NCI-H2029 treated with DMSO at 0.1 percent for 48 hours (cell line): ENCODE measurements at places on chromosomes 2 and 18.
A peak's percentile ranks its signal among the peaks of the same experiment; 100 is the strongest.

DNA sequence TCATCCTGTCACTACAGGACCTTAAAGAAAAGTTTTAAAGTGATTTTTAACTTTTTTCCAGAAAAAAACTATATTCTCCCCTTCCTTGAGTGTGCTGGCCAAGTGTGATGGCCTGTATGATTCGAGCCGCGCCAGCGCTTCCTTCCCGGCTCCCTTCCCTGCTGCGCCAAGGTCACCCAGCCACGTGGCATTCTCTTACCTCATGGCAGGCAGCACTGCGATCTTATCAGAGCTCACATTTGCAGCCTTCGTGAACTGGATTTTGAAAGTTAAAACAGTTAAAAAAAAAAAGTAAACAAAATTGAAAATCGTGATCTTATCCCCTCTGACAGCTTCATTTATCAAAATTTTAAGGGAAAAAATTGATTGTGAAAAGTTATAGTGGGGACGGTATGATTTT, 279.8 kb downstream of the PTGR3 start:
- no peak for DNase-seq

DNA sequence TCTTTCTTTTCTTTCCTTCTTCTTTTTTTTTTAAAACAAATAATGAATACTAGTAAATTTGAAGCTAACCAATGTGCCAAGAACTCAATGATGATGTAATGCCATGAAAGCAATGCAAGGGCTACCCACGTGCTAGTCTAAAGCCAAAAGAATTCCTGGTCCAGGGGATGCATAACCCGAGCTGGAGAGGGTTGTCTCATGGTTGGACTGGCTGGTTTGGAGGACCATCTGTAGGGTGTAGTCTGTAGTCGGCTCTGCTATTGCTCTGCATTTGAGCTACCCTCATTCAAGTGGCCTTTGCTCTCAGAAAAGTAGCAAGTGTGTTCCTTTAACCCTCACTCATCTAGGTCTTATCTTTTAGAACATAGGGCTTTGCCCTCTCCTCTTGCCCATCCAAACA, 469.6 kb upstream of the CELF4 start:
- no peak for DNase-seq

- no peak for DNase-seq
Measured at GRCh38 chr18:9304388-9305070, 30.0 kb upstream of the TWSG1 start.

DNA sequence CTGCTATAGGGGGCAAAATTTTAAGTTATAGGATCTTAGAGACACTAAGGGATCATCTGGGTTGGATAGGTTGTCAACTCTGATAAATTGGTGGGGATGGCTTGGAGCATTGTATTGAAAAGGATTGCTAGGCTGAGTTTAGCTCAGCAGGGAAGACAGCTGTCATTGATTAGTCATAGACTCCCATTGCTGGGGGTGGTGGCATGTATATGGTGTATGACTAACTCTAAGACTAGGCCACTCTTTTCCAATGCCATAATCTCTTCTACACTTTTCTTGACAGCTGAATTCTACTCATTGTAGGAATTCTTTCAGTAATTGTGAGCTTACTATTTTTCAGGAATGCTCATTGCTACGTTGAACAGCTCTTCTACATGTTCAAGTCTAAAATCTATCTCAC, 81.3 kb upstream of the PELI1 start:
- no peak for DNase-seq

DNA sequence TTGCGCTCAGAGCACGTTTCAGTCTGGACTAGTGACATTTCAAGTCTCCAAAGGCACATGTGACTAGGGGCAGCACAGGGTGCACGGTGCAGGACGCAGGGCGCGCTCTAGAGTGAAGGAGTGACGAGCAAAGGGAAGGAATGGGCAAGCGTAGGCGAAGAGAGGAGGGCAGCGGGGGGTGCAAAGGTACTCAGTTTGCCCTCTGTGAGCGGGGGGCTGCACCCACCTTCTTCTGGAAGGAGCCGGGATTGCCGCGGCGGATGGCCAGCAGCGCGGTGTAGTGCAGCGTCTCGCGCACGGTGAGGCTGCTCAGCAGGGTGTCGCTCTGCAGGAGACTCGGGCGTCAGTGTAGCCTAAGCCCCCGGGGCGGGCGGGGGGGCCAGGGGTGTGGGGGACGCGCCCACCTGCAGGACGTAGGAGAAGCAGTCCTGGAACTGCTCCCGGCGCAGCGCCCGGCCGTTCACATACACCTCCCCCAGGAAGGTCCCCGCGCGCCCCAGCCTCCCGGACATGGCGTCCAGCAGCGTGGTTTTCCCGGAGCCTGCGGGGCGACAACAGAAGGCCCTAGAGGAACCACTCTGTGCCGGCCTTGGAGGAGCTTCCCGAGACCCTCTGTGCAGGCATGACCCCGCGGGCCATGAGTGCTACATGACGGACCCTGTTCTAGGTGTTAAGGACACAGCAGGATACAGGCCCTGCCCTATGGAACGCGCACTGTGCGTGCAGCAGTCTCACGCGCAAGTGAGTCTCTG, 6.9 kb downstream of the ABCG5 start:
- DNase-seq, result no peak

DNA sequence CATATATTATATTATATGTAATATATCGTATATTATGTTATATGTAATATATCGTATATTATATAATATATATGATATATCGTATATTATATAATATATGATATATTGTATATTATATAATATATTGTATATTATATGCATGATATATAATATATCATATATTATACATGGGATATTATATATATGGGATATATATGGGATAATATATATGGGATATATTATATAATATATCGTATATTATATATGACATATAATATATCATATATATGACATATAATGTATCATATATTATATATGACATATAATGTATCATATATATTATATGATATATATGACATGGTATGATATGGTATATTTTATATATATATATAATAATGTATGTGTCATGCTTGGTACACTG, 100.7 kb upstream of the STPG4 start:
- DNase-seq, result no peak

DNA sequence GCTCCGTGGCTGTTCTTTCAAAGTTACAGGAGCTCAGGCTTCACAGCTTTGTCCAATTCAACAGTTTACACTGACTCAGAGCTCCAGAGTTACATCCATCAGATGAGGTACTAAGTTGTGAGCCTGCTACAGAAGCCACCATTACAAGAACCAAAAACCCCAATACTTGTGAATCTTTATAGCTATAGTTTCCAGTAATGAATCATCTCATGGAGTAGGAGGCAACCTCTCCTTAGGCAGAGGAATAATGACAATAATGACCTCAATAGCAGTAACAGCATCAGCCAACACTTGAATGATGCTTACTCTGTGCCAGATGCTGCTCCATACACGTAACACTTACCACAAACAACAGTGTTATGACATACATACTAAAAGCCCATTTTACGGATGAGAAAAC, 3.6 kb downstream of the ZC3H8 start:
- no peak for DNase-seq

GRCh38 chr2:148124271-148124670, 103.4 kb downstream of the MBD5 start:
- no peak for DNase-seq

DNA sequence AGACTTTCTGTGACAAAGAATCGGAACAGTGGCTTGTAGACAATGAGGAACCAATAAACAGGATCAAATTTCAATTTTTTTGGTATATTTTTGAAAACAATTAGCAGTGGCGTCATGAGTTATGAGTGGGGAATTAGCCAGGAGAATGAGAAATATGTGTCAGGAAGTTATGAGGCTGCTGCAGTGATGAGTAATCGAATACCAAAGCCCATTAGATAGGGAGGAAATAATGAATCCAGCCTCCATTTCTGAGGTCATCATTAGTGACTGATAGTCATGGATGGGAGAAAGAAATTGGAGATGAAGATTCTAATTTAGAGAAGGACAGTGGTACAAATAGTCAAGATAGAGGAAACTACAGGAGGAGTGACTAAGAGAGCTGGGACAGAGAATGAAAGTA, 673.1 kb upstream of the VRK2 start:
- no peak for DNase-seq

GRCh38 chr2:214839464-214839863, 30.0 kb upstream of the BARD1 start:
- no peak for DNase-seq

GRCh38 chr2:47737-48136, 1.4 kb upstream of the FAM110C start:
- no peak for DNase-seq

DNA sequence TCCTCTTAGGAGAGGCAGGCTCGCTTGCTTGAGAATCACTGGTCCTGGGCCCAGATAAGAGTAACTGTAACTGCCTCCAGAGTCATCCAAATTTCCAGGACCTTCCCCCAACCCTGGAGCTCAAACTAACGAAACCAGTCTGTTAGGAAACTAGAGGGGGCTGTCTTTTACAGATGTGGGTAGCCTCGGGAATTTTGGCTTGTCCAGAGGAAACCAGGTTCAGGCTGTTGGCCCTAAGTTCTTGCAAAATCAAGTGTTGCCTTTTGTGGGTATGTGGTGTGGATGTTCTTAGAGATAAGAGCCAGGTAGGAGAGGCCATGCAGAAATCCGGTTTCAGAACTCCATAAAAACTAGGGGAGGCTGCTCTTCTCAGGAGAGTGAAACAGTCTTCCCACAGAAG, 125.0 kb upstream of the DLX2 start:
- no peak for DNase-seq

- DNase-seq, result no peak
Measured at GRCh38 chr18:51188024-51188701, 9.3 kb downstream of the MEX3C start.

DNA sequence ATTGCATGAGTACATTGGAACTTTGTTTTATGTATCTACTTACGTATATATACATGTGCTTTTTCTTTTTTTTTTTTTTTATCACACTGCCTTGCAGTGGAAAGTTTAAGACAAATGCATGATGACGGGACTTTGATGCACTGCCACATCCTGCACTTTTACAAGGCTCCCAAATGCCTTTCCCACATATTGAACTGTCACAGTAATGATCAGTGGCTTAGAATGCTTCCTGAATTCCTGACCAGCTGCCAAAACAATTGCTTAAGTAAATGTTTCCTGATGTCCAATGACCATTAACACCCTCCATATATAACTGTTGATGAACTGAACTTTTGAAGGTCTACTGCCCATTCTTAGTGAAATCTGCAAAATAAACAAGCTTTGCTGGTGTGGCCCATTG, 60.2 kb downstream of the LYPD6B start:
- DNase-seq, result no peak

- DNase-seq, result no peak
Measured at GRCh38 chr2:43326101-43326825, 99.9 kb upstream of the ZFP36L2 start.

DNA sequence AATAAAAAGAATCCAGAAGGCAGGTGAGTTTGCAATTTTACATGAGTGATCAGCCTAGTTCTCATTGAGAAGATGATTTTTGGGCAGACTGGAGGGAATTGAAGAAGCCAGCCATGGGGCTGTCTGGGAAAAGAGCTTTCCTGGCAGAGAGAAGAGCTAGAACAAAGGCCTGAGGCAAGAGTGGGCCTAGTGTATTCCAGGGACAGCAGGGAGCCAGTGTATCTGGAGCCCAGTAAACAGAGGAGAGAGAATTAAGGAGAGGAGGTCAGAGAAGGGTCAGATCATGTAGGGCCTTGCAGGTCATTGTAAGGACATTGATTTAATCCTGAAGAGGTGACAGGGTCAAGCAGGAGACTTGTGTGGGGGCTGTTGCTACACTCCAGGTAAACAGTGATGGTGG, 195.8 kb downstream of the SATB2 start:
- DNase-seq, result no peak

DNA sequence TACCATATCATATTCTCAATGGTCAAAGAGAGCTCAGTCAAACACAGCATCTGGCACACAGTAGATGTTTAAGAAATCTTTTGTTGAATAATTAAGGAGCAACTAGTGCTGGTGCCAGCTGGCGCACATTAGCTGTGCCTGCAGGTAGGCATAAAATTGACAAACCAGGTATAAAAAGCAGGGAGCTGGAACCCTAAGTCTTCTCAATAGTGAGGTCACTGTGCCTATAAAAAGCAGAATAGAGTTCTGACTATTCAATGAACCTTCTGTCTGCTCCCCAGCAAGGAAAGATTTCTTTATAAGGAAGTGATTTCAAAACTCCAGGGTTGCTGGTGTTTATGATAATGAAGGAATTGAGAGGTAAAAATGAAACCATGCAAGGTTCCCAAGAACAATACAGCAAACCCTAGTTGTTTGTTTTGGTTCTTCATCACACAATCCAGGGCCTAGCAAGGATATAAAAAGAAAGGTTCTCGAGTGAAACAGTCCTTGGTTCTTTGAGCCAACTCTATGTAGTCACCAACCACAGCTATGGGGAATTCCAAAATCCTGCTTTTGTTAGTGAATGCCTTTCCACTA, 76.1 kb downstream of the THADA start:
- peak; percentile 56 for DNase-seq

GRCh38 chr2:133420788-133421187, 147.5 kb downstream of the NCKAP5 start:
- DNase-seq, result no peak

GRCh38 chr2:179181002-179181401, 83.6 kb downstream of the SESTD1 start:
- DNase-seq, result no peak

GRCh38 chr2:74497777-74498499, 1.5 kb downstream of the LBX2 start:
- DNase-seq, result no peak

- DNase-seq, result no peak
Measured at GRCh38 chr2:45912109-45912508, 260.6 kb downstream of the PRKCE start.

DNA sequence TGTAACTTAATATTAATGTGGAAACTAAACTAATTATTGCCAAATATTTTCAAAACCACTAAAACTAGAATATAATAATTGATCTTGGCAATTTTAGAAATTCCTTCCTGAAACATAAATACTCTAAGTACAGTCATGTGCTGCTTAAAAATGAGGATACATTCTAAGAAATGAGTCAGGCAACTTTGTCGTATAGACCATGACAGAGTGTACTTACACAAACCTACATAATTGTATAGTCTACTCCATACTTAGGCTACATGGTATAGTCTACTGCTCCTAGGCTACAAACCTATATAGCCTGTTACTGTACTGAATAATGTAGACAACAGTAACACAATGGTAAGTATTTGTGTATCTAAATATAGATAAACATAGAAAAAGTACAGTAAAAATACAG, 27.6 kb downstream of the FEZ2 start:
- DNase-seq, result no peak

- DNase-seq, result no peak
Measured at GRCh38 chr18:1094409-1094808, 189.7 kb downstream of the ADCYAP1 start.

DNA sequence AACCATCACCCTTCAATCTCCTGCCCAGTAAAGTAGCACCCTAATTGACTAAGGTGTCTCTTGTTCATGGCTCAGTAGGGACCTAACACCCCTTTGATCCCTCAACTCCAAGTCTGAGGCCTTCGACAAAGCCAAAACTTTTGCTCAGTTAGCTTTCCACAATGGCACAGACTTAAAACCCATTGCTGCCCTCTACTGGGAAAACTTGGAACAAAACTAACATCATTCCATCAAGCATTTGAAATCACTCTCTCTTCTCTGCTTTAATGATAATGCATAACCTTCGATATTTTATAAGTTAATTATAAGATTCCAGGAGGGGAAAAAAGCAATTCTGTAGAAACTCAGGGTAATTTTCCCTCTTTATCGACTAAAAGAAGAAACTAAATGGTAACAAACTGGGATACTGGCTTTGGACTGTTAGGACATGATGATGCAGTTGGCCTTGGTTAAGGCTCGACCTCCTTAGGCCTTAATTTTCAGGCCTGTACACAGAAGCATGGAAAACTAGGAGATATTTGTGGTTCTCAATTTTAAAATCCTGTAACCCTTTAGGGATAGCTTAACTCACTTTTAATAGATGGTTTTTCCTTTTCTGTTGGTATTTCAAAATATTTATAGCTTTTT, 127.8 kb downstream of the STK39 start:
- DNase-seq, result peak; percentile 33
